ENCODE measurements at places on chromosomes 7 and 10.

GRCh38 chr10:127012769-127013152, 107.5 kb downstream of the DOCK1 start:
- DNase-seq: no peak

GRCh38 chr10:33263453-33263852, 71.0 kb downstream of the NRP1 start:
- no peak for DNase-seq

DNA sequence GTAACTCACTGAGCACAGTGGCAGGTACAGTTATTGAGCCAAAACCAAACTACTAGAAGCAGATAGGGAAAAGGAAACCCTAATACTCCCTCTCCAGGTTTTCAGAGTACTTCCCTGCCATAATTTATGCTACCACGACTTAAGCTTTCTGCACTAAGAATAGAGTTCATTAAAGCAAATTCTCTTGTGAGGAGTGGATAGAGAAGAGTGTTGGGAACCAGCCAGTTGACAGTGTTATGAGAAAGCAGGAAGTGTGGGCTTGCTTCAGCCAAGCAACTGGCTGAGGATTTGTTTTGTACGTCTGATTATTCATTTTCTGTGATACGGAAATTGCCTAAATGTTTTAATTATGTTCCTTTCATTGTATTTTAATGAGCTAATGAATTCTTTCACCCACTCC, 280.5 kb downstream of the KIF20B start:
- no peak for DNase-seq

- no peak for DNase-seq
Observed at GRCh38 chr10:1393481-1393880, 337.3 kb downstream of the WDR37 start.

DNA sequence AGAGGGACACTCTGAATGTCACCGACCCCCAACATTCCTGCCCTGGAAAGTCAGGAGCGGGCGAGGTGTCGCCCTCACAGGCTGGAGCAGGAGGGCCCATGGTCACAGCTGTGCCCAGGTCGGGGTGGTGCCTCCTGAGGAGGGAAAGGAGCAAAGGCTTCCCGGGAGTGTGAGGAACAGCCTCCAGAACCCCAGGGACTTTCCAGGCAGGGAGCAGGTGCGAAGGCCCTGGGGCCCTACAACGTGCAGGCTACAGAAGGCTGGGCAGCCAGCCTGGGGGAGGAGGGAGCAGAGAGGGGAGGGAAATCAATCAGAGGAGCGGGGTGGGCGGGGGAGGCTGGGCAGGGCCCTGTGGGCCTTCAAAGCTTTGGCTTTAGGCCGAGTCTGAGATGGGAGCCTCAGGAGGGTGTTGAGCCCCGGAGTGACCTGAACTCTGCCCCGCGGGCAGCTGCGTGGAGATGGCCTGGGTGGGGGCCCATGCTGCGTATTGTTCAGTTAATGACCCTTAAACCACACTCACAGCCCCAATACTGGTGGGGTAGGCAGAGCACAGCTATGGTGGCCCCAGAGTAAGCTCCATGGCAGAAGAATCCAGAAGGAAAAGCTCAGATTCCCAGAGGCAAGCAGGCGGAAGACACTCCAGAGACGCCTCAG, 44.2 kb upstream of the PPP2R2D start:
- no peak for DNase-seq

DNA sequence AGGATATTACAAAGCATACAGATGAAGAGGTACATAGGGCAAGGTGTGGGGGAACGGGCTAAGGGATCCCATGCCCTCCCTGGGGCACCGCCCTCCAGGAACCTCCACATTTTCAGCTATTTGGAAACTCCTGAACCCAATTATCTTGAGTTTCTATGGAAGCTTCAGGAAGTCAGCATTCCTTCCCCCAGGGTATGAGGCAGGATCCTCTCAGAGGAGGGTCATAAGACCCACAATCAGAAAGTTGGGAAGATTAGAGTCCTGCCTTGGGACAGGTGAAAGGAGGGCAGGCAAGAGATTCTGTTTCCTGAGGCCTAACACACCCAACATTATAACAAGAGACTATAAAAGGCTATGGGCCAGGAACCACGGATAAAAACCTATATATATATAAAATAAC, 98.0 kb downstream of the RALA start:
- DNase-seq: no peak

DNA sequence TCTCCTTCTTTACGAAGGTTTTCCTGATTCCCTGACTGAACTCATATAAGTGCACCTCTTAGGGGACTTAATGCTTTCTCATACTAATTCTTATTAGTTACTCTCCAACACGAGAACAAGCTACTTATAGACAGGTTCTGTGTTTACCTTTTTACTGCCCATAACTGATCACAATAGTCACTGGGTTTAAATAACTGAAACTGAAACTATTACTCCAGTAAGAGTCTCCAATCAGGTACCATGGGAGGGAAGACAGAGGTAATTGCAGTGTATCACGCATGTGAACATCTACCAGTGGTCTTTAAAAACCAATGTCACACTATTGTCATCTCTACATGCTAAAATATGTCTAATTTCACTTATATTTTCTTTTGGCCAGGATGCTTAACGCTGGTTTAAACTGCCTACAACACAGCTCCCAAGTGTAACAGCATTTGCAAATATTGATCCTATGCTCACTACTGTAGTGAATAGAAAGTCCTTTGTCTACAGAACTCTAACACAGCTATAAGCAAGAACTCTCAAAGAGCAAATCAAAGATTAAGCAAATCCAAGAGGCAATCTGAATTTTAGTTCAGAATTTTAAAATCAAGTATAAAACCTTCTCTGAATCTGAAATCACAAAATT, 3.6 kb downstream of the GDI2 start:
- no peak for DNase-seq

DNA sequence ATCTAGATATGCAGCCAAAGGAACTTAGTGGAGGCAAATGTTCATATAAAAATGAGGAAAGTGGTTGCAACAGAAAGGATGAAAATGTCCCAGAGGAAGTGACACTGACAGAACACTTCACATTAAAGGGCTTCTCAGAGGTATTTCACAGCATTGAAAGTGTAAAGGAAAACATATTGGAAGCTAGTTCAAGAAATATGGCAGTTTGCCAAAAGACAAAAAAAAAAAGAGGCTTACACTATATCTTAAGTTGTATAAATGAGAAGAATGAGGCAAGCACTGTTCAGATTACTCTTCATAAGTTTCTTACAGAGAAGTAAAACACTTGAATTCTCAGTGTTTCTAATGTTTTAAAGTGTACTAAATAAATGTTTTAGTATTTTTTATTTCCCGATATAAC, 20.1 kb downstream of the RUNDC3B start:
- no peak for DNase-seq

GRCh38 chr10:97025613-97026242, 160.0 kb downstream of the SLIT1 start:
- DNase-seq: no peak

- no peak for DNase-seq
Observed at GRCh38 chr7:25735674-25736242, 416.2 kb upstream of the NFE2L3 start.

DNA sequence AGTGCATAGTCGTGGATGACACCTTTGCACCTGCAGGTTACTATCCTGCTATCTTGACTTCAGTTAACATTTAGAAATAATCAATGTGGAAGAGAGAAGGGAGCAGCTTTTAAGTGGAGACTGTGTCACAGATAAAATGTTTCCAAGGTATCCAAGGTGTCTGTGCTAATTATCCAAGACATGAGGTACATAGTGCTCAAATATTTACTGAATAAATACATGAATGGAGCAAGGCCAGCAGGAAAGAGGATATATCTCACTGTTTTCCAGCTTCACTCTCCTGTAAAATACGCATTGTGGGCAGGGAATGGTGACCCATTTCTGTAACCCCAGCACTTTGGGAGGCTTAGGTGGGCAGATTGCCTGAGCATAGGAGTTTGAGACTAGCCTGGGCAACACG, 552.4 kb downstream of the PHTF2 start:
- DNase-seq: no peak

GRCh38 chr7:36928311-36928710, 204.0 kb upstream of the AOAH start:
- DNase-seq: no peak

- no peak for DNase-seq
Observed at GRCh38 chr10:31669357-31669756, 259.3 kb downstream of the ARHGAP12 start.

DNA sequence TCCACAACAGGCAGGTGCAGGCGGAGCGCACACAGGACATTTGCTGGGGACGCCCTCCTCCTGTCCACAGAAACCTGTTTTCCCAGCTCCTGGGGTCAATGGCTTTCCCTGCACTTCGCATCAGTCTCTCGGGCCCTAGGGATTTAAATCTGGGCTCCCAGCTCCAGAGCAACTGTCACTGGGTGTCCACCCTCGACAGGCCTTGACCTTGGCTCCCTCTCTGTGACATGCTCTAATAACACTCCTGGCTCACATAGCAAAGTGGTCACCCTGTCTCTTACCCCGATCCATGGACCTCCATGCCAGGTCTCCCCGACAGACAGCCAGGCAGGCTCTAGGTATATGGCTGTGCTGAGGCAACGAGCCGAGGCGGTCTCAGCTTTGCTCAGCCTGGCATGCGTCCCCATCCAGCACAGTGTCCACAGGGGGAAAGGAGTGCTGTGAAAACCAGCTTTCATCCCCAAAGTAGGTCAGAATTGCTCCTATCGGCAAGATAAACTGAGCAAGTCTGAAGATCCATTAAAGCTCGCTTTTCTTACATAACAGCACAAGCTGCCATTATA, 195.6 kb downstream of the TNS3 start:
- DNase-seq: no peak

Data from NCI-H187 (cell line).